KG1 (cell line): ENCODE measurements at places on chromosomes 5 and 9.

DNA sequence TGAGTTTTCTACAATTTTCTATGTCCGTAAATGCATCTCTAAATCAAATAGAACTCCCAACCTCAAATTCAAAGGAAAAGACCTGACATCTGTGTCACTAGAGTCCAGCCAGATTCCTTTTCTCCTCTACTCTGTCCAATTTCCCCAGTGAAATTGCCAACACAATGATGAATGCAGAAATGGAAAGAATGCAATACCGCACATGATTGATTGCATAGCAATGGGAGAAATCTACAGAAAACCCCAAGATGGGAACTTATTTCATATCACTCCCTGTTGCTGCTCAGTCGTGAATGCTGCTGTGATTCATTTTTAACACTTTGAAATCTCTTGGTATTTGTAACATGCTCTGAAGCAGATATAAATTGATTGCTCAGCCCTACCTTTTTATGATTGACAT is 355.1 kb upstream of the TUSC1 start:
- no peak for DNase-seq

- no peak for DNase-seq
Observed at GRCh38 chr9:71816916-71817451, 48.7 kb upstream of the CEMIP2 start.

DNA sequence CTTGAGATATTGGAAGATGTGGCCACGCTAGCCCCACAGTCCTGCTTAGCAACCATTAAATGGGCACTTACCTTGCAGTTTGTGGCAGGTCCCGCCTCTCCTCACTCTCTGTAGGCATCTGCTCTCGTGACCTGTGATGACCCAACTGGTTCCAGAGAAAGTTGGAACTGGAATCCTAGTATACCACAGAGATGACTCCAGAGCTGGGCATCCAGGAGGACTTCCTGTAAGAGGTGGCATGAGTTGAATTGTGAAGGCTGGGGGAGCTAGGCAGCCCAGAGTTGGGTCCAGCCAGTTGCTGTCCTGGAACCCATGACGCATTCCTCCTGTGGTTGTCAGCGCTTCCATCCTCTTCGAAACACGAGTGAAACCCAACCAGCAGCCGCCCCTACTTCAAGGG is 1.6 kb upstream of the ADAMTS2 start:
- DNase-seq: no peak

DNA sequence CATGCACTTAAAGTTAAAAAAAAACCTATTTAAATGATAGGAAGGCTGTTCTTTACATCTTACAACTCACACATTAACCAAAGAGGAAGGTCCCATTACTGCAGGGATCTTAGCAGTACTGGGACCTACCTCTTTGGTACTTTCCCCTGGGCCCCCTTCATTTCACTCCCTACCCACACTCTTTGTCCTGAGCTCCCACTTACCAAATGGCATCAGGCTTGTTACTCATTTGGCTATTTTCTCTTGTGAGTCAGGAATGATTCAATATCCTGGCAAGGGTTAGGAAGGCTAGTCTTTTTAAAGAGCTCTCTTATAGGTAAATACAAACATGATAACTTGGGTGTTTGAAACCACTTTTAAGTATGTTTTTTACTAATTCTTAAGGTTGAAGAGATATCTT is 117.4 kb upstream of the ELL2 start:
- DNase-seq: no peak

- DNase-seq: no peak
Observed at GRCh38 chr9:88090151-88090581, 48.1 kb downstream of the SPATA31C2 start.

- DNase-seq: no peak
Observed at GRCh38 chr5:38465061-38465460, 91.4 kb downstream of the LIFR start.

- no peak for DNase-seq
Observed at GRCh38 chr9:117718701-117719100, 14.5 kb downstream of the TLR4 start.

DNA sequence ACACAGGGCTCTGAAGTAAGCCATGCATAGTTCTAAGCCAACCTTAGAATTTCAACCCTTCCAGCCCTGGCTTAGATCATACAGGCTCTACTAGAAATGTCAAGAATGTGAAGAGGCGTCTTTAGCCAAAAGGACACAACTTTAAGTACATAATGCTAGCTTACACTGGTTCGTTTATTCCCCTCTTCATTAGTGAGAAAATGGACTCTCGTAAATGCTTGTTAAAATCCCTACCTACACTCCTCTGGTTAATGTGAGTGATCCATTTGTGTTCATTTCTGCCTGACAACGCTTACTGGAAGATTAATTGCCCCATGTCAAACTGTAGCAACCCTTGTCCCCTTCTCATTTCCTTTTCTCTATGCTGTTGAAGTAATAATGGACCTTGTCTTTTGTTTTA is 149.3 kb upstream of the POU5F2 start:
- no peak for DNase-seq

DNA sequence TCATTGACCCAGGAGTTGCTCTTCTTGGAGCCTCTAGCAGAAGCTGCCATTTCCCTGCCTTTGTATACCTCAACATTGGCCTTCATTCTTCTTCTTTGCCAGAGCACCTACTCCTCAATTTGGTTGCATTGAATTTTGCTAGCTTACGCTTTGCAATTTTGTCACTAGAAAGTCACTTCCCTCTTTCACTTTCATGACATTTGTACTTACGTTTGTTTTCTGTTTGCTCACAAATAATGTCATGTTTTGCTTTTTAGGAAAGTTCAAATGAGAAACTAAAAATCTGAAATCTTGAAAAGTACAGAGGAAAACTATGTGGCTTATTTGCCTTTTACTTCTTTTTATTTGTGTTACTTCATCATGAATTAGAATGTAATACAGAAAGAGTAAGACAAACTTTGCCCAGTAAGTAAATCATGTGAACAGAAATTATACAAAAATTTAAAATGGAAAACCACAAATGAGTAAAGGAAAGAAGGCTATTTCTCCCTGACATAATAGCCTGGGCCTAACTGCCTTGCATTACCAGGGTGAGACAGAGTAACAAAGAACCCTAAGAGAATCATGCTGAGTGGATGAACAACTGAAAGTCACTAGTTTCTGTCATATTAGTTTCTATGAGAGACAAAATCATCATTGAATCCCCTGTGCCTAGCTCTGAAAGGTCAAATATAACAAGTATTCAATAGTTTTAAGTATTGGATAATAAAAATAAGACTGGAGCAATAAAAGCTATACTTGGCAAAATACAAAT is 7.4 kb upstream of the IFNA1 start:
- DNase-seq: no peak

GRCh38 chr5:73464016-73464745 is 15.6 kb upstream of the FOXD1 start:
- no peak for DNase-seq

DNA sequence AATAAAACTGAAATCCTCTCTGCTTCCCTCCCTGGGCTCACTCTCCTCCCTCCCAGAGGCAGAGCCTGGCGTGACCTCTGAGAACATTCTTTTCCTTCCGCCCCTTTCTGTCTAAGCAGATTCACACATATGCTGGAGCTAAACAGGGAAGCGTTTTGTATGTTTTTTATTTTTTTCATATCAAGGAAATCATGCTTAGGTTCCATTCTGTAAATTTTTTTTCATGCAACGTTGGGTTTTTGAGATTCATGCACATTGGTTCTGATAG is 20.2 kb upstream of the BARHL1 start:
- DNase-seq: no peak

DNA sequence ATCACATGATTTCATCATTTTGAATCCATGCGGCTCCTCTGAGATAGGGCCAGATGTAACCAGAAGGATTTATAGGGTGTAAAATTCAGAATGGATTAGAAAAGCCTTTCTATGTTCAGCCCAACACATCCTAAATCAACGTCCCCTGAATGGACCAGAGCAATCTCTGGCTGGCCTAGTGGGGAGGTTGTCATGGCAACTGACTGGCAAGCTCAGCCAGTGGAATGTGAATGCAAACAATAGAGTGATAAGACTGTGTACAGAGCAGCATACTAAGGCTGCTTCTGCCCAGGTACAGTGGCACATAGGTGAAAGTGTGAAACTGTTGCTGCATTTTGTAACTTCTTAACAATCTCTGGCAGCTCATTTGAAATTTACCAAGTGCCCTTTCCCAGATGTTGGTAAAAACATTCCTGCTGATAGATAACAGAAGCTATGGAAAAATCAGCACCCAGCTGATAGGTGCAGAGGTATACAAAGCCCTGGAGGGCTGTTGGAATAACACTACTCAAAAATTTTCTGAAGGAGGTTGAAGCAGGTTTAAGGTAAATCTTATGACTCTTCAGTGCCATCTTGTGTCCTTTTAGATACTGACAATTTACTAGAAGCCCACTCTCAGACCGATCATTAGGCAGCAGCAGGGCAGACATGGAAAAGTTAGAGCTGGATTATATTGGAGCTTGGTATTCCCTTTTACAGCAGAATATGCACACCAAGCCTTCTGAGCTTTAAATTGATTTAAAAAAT is 267.2 kb downstream of the RAB3C start:
- DNase-seq: peak; percentile 10

- DNase-seq: no peak
Observed at GRCh38 chr5:42756606-42757601, at the start of gene CCDC152. CCDC152 (plus strand) TSS chr5:42756818; CDS start chr5:42759122, 2,304 bp downstream.

DNA sequence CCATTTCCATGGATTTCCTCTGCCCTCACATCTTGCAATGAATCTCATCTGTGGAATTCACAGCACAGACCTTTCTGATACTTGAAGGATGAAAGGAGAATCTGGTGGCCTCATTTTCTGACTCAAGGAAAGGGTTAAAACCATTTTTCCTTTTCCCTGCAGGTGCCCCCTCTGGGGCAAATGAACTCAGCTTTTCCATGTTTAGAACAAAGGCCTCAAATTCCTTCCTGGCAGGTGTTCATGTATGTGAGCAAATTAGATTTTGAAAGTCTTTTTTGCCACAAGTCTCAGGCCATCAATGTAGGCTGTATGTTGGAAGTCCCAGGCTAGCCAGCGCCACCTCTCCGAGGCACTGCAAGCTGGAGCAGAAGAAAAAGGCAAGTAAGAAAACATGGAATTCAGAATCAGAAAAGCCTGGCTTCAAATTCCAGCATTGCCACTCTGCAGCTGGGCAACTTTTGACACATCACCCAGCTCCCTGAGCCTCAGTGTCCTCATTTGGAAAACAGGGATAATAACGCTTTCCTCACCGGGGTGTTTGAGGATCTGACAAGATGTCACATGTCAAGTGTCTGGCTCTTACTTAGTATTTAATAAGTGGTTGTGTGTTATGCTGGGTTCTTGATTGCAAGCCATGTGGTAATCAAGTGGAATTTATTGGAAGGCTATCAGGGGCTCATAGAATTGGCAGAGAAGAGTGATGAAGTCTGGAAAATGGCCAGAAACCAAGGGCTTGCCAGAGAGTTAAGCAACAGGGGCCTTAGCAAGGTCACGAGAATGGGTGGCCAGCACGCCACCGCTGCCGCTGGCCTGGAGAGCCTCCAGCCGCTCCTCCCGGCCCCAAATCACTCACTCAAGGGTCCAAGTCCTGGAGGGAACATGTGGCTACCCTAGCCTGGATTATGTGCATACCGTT is 48.4 kb upstream of the SMIM23 start:
- no peak for DNase-seq

DNA sequence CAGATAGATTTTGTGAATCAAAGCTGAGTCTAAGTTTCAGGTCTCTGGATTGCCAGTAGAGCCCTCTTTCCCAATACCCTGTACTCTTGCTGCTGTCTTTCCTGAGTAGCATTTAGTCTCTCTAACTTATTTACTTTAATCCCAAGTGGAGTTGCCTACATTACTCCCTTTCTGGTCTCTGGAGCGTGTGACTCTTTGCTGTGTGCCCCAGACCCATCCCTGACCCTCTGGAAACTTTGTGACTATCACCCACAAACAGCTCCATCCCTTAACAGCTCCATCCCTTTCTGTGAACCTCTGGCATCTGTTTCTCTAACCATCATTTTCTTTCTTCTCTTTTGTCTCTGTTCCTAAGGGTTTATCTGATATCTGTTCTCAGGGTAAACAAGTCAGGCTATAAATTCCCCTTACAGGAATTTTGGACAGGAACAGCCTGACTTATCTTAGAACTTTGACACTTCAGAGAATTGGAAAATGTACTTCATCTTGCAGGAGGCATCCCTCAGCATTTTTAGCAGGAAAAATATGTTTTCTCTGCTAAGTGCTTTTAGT is 1167.1 kb upstream of the SEMA6A start:
- no peak for DNase-seq

DNA sequence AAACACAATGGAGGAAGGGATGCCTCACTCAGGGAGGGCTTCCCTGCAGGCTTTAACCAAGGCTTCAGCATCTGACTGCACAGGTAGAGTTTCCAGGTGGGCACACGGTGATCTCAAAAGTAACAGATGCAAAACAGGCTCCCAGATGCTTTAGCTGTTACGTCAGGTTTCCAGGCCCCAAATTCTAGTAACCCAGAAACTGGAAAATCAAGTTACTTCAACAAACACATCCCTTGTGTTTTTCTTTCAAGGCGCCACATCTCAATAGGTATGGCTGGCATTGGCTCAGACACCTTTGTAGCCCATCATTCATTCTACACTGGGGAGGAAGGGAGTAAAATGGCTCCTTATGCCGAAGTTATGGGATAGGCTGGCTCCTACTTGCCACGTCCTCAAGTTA is 27.4 kb downstream of the NRG2 start:
- no peak for DNase-seq

- no peak for DNase-seq
Observed at GRCh38 chr5:157279605-157280239, 13.8 kb downstream of the CYFIP2 start.

GRCh38 chr5:50535393-50535792 is 94.3 kb upstream of the EMB start:
- no peak for DNase-seq

DNA sequence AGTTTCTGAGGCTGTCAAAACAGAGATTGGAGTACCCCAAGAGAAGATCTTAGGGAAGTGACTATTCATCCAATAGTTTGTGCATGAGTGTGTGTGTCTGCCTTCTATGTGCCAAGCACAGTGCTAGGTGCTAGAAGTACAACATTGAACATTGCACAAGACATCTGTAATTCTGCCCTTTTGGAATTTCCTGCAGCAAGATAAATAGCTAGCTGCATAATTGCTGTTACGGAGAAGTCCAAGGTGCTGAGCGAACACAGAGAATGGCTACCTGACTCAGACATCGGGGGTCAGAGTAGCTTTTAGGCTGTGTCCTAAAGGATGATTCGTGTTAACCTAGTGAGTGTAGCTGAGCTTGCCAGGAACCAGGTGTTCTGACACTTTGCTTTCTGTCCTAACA is 44.8 kb downstream of the PAPPA start:
- no peak for DNase-seq

DNA sequence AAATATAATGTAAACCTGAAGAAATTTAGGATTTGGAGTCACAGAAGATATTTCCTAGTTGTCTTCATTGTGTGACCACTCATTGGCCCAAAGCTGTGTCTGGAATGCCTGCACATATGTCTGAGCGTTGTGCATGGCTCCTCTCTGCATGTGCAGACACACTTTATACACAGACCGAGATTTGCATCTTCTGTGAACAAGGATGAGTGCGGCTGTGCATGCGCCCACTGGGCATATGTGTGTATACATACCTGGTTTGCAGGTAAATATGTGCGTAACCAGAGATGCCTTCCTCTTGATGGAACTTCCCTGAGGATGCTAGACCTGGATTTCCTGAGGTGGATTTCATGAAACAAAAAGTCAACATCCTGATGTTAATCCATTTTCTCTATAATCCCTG is 19.1 kb downstream of the PHF2 start:
- no peak for DNase-seq

- DNase-seq: no peak
Observed at GRCh38 chr5:31948006-31948405, 226.1 kb downstream of the GOLPH3 start.
